ENCODE measurements at places on chromosomes 2 and 18.

GRCh38 chr2:7724336-7724735 lies 807.1 kb downstream of the RNF144A start:
- no peak for DNase-seq

DNA sequence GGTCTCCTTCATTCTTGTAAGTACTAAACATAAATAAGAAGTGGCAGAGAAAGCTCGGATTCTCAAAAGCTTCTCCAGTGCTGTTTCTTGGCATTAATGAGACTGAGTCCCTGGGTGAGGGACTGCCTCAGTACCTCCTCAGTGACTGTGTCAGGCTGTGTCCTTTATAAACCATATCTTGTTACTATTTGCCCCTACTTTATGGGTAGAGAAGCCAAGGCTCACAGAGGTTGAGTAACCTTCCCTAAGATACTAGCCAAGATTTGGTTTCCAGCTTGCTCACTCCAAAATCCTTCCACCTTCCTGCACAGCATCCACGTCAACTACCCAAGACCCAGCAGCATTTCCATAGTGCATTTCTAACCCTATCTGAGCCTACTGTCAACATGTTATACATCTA lies 55.6 kb downstream of the THUMPD2 start:
- no peak for DNase-seq

DNA sequence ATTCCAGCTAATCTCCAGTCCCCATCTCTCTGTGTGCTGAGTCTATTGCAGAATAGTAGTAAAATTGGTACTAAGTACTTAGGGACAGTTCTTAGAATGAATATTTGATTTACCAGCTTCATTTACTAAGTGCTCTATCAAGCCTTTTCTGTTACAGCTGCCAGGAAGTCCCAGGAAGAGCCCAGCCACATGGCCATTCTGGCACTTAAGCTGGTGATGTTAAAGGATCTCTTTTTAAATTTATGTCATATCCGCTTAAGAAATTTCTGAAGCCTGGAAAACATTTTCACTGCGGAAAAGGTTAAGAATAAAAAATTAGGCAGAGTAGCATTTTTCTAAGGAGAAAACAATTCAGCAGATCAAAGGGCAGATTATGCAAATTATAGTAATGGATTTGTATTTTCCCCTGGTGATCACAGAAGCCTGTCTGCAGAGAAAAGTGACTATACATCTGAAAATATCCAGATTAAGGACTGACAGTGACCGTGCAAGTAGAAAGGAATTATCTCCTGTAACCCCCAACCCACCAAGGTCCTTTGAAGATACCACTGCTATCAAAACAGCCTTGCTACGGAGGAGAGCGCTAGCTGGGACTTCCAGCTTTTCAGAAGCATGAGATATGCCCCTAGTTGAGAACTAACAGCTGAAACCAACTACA lies 260.8 kb downstream of the SH3BP4 start:
- DNase-seq: no peak

DNA sequence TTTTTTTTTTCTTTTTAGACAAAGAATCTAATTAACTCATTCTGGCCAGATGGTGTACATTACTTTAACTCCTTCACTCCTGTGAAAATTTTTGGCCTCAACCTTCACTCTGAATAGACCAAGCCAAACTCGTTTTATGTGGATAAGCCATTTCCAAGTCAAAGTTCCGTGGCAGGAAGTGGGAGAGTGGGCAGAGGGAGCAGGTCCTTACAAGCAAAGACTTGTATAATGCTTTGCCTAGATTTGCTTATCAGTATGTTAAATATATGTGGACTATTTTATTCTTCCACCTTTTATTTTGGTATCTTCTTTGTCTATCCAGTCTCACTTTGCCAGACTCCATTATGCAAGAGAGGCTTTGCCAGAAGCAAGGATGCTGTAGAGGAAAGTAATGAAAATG lies 178.1 kb upstream of the TNP1 start:
- no peak for DNase-seq

GRCh38 chr2:238107525-238108422 lies 7.6 kb downstream of the ESPNL start:
- no peak for DNase-seq

GRCh38 chr2:81583311-81584108 lies 1279.0 kb upstream of the LRRTM1 start:
- DNase-seq: no peak

- DNase-seq: no peak
These were observed 52.0 kb downstream of the SLC25A12 start for GRCh38 chr2:171841996-171842395.

DNA sequence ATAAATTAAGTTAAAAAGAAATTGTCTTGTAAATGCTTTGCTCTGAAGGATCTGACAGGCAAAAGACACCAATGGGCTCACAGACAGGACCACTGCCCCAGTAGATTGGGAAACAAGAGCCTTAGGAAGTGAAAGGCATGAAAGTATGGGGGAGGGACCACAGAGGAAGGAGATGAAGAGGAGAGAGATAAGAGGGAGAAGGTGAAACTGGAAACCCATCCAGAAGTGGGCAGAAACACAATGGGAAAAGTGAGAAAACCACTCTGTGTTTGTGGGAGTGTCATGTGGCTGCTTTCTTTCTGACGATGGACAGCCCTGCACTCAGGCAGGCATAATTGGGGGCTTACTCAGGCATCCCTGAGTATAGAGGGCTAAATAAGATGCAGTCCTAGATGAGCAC lies 101.5 kb upstream of the STON1 start:
- no peak for DNase-seq

- DNase-seq: peak; percentile 37
These were observed 328.9 kb downstream of the TDRD15 start for GRCh38 chr2:21452678-21453077.

- DNase-seq: no peak
These were observed 242.9 kb downstream of the ARL6IP6 start for GRCh38 chr2:152961351-152961750.

DNA sequence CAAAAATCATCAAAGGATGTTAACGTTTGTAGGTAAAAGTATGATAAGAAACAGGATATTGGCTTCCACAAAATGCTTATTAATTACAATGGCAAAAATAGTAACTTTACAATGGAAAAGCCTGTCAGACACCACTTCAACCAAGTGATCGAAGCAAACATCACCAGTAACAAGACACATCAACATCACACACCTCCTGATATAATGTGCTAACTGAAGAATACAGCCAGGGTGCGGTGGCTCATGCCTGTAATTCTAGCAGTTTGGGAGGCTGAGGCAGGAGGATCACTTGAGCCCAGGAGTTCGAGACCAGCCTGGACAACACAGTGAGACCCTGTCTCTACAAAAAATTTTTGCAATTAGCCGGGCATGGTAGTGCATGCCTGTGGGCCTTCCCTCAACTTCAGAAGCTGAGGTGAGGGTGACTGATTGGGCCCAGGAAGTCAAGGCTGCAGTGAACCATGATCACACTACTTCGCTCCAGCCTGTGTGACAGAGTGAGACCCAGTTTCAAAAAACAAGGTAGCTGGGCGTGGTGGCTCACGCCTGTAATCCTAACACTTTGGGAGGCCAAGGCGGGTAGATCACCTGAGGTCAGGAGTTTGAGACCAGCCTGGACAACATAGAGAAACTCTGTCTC lies 15.0 kb downstream of the MGAT4A start:
- DNase-seq: no peak

GRCh38 chr2:47039913-47040562 lies 115.1 kb downstream of the STPG4 start:
- DNase-seq: peak; percentile 96

DNA sequence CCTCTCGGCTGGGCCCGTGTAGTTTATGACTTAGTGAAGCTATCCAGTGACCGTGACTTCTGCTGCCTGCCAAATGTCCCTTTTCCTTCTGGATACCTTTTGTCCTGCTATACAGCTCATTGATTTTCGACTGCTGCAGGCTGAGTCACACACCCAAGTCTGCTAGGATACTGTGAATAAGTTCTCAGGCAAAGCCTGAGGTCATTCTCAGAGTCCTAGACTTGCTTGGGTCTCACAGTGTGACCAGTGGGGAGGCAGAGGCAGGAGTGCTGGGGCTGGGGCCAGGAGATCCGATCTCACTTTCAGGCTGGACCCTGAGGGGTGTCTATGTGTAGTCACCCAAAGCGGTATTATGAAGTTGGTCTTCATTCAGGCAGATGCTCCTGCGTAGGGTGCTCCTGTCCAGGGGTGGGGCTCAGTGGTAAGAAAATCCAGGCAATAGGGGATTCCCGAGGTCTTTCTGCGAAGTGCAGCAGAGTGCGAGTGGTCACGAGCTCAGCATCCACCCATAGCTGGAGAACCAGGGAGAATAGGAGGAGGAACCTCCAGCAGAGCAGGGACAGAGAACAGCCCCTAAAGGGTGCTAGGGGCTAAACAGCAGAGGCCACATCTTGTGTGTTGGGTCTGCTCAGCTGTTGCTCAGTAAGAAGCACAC lies 268.6 kb upstream of the NCKAP5 start:
- DNase-seq: no peak

GRCh38 chr2:198913394-198914152 lies 544.2 kb downstream of the SATB2 start:
- no peak for DNase-seq

GRCh38 chr2:30860003-30860725 lies 52.9 kb upstream of the CAPN13 start:
- no peak for DNase-seq

GRCh38 chr2:122307763-122308162 lies 552.3 kb downstream of the TSN start:
- DNase-seq: no peak

GRCh38 chr2:9174771-9175437 lies 31.7 kb upstream of the ASAP2 start:
- peak; percentile 96 for DNase-seq

DNA sequence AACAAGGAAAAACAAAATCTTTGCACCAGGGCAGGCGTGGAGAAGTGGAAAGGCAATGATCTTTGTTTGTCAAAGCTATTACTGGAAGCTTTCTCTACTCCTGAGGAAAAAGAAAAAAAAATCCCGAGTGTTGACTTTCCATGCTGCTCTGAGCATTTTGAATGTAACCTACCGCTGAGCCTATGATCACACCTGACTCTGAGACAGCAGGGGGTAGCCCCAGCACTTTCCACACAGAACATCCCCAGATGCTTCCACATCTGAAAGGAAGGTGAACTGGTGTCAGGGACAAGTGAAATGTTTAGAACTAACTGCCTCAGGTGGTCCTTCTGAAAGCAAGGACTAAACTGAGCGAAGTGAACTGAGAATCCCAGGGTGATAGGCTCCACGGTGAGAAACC lies 1315.1 kb upstream of the DDX18 start:
- DNase-seq: no peak

GRCh38 chr2:45778720-45779171 lies 127.3 kb downstream of the PRKCE start:
- peak; percentile 65 for DNase-seq

DNA sequence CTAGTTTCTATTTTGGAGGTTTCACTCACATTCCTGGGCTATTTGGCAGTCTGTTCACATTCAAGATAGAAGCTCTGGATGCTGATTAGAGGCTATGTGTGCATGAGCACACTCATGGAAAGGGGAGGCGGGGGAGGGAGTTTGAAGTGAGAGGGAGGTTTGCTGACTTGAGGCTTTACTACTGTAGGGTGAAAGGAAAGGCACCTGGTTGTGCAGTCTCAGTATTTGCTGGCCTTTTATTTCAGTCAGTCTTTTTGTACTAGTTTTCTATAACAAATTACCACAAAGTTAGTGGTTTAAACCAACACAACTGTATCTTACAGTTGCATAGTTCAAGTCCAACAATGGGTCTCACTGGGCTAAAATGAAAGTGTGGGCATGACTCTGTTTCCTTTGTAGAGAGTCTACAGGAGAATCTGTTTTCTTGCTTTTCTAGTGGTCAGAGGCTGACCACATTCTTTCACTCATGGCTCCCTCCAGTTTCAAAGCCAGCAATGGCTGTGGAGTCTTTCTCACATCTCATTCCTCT lies 47.7 kb upstream of the NR4A2 start:
- no peak for DNase-seq

- DNase-seq: peak; percentile 78
These were observed 5.2 kb upstream of the PPP4R1 start for GRCh38 chr18:9619545-9619944.

DNA sequence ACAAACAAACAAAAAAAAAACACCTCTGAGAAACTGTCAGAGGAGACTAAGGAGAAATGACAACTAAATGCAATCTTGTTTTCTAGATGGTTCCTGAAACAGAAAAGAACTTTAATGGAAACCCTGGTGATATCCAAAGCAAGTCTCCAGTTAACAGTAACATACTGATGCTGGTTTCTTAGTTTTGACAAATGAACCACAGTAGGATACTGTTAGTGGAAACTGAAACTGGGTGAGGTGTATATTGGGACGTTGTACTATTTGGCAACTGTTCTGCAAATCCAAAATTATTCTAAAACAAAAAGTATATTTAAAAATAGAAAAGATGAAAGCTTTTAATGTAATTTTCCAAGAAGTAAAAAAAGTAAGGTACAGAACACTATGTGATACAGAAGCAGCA lies 11.4 kb downstream of the SESTD1 start:
- no peak for DNase-seq

DNA sequence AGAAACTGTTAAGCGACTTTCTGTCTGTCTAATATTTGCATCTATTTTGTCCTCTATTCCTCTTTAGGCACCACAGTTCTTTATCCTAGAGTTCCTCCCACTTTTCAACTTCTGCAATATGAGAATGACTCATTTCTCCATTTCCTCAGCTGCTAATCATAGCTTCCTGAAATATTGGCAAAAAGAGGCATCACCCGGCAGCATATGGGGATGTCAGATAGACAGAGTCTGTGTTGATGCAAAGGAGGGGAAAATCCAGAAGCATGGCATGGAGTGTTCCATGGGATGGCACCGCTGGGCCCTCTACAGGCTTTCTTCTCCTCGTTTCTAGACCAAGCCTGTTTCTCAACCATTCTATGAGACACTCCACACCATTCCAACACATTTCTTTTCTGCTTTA lies 93.4 kb downstream of the DOCK10 start:
- no peak for DNase-seq

DNA sequence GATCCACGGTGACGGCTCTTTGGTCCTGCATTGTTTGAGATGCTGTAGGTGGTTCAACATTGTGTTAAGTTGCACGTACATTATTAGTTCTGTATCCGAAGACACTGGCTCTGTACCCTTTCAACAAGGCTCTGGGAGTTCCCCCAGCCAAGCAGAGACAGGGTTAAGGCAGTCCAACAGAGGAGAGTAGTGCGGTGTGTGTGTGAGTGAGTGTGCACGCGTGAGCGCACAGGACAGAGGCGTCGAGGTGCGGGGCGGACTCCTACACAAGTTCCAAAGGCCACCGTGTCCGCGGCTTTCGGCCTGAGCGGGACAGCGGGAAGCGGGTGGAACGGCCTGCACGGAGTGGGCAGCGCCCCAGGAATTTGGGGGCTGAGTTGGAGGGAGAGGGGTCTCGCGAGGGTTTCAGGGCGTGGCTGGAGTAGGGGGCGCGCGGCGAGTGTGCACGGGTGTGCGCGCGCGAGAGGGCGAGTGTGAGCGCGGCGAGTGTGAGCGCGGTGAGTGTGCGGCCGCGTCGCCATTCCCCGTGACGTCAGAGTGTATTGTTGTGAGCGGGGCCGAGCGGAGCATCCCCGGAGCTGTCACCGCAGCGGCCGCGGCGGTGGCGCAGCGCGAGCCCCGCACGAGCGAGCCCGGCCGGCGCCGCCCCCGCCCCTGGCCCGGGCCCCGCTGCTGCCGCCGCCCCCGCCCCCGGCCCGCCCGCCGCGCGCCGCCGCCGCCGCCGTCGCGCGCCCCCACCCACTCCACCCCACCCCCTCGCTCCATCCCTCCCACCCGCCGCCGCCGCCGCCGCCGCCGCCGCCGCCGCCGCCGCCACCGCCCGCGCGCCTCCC lies at the start of gene ASXL3:
Gene ASXL3 (plus strand): TSS at position 535 of the 833 bp plus-strand sequence. CDS start 413 bp downstream, outside the sequence.
- DNase-seq: peak; percentile 52

GRCh38 chr2:150028322-150028721 lies 440.7 kb upstream of the MMADHC start:
- peak; percentile 44 for DNase-seq

Data from mesenchymal stem cell (in vitro differentiated cells and primary cell).